ENCODE measurements at places on chromosomes 5 and 9.

DNA sequence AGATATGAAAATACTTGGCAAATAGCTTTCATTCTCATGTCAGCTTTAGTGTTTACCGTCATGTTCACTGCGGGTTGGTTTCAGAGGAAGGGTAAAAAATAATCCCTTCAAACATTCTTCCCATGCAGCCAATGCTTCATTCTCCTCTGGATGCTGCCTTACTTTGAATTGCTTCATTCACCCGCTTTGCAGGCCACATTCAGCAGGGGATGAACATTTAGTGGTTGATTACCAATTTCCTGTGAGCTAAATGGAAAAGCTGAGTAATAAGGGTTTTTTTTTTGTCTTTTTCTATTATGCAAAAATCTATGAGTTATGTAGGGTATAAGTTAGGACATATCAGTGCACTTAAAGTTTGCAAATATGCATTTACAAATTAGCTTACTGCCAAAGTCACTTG is 96.3 kb upstream of the MEF2C start:
- DNase-seq = no peak

GRCh38 chr9:124110307-124110915 is 98.8 kb downstream of the LHX2 start:
- DNase-seq = no peak

- DNase-seq = no peak
Measured at GRCh38 chr9:130636648-130637020, 27.8 kb upstream of the PRDM12 start.

DNA sequence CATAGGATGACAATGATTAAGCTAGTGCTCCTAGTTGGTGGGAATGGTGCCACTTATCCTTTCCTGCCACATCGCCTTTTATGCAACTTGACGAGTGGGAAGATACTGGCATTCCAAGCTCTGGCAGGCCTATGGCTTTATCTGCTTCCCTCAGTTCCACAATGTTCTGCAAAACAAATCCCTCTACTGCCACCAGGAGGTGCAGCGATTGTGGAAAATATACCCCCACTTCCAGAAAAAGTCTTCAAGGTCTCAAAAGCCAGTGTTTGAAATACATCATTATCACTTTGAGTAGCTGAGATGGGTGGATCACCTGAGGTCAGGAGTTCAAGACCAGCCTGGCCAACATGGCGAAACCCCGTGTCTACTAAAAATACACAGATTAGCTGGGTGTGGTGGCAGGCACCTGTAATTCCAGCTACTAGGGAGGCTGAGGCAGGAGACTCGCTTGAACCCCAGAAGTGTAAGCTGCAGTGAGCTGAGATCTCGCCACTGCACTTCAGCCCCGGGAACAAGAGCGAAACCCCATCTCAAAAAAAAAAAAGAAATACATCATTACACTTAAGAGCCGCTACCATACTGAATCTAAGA is 3.4 kb downstream of the CLINT1 start:
- no peak for DNase-seq

GRCh38 chr9:126704157-126704891 is 90.6 kb downstream of the LMX1B start:
- DNase-seq = no peak

GRCh38 chr9:117145811-117146490 is 268.9 kb downstream of the ASTN2 start:
- DNase-seq = no peak

DNA sequence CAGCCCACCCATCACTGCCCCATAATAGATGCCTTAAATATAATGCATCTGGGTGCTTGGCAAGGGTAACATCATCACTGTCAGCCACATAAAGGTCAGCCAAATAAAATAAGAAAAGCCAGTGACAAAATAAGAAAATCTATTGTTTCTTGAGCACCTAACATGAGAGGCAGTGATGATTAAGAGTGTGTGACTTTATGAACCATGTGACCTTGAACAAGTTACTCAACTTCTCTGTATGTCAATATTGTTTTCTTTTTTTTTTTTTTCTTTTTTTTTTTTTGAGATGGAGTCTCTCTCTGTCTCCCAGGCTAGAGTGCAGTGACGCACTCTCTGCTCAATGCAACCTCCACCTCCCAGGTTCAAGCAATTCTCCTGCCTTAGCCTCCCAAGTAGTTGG is 98.7 kb downstream of the CDK5RAP2 start:
- no peak for DNase-seq

DNA sequence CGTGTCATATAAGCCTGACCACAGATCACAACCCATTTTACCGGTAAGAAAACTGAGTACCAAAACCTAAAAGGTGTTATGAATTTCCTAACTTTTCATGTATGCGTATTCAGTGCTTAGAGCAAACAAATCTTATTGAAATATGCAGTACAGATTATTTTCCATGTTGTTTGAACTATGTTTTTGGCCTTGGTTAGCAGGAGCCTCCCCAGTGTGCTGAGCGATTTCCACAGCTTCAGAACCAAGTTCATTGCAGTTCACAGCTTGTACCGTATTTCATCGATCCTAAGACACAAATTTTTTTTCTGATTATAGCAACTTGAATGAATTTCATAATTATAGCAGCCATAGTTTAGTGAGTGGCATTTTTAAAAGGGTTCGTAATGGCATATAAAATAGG is 13.7 kb downstream of the ADAMTSL1 start:
- DNase-seq = no peak
